A549 treated with Mapracorat at 1 μM for 4 hours (cell line): ENCODE measurements at places on chromosomes 2 and 18. TPM values are rescaled to one million over a fixed set of nuclear protein-coding genes. Genes with fewer than 3 reads are reported as not detected.

The SERPINB7 gene
- total RNA-seq: 1.7 to 2.5 TPM (median 2.3 TPM) in 5 replicates

The KIAA2012 gene
- total RNA-seq: not detected in 5 replicates

The COLEC12 gene
- total RNA-seq: 0.03 to 0.11 TPM (median 0.06 TPM) in 5 replicates

The LIPT1 gene
- total RNA-seq: 3.1 to 5.6 TPM (median 3.7 TPM) in 5 replicates

The BOLL gene
- total RNA-seq: not detected in 5 replicates

The ZBTB14 gene
- 6.3 to 7.3 TPM (median 6.6 TPM) in 5 replicates for total RNA-seq

The NEU2 gene
- not detected in 5 replicates for total RNA-seq

The ARHGAP25 gene
- total RNA-seq: 0.08 to 0.34 TPM (median 0.20 TPM) in 5 replicates

The GREB1 gene
- 2.6 to 4.0 TPM (median 3.2 TPM) in 5 replicates for total RNA-seq

The CNDP1 gene
- total RNA-seq: not detected in 5 replicates

The ANKRD23 gene
- 1.3 to 2.5 TPM (median 1.9 TPM) in 5 replicates for total RNA-seq

The CCDC68 gene
- 3.3 to 6.5 TPM (median 5.6 TPM) in 5 replicates for total RNA-seq

The LRRFIP1 gene
- total RNA-seq: 69.5 to 94.5 TPM (median 87.6 TPM) in 5 replicates

The ADD2 gene
- 21.3 to 27.6 TPM (median 27.3 TPM) in 5 replicates for total RNA-seq

The LDLRAD4 gene
- total RNA-seq: 0.52 to 3.3 TPM (median 2.2 TPM) in 5 replicates

The GNLY gene
- 0.23 to 0.30 TPM in 2 of 5 replicates, not detected in the others for total RNA-seq

The SLC30A3 gene
- 2.1 to 4.0 TPM (median 3.3 TPM) in 5 replicates for total RNA-seq

The CD28 gene
- not detected in 5 replicates for total RNA-seq
